ENCODE measurements at places on chromosomes 13 and 19. TPM values are rescaled to one million over a fixed set of nuclear protein-coding genes. Genes with fewer than 3 reads are reported as not detected.

- DNase-seq = no peak
These were observed 3.0 kb downstream of the TTYH1 start for GRCh38 chr19:54418030-54418929.

GRCh38 chr19:49567861-49568441 lies 12.4 kb downstream of the NOSIP start:
- DNase-seq = no peak

DNA sequence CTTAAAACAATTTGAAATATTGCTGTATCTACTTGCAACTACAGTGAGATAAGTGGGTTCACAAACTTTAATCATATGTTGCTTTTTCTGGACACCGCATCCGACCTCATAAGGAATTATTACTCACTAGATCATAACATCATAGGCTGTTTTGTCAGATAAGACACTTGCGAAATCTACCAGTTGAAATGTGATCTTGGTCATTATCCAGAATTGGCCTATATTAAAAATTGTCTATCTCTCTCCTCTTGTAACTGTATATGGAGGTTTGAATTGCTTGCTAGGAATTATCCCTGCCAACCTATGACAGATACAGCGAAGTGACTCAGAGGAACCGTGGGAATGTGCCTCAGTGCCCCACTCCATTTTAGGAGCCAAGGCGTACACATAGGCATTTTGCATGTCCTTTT lies 117.0 kb upstream of the POSTN start:
- no peak for DNase-seq

GRCh38 chr13:49271264-49271663 lies 23.5 kb downstream of the CDADC1 start:
- DNase-seq = no peak

The ZIC2 gene
- not detected for total RNA-seq

GRCh38 chr19:13410946-13411345 lies 95.3 kb downstream of the CACNA1A start:
- no peak for DNase-seq

The SERPINE3 gene
- total RNA-seq = 0.31 TPM

DNA sequence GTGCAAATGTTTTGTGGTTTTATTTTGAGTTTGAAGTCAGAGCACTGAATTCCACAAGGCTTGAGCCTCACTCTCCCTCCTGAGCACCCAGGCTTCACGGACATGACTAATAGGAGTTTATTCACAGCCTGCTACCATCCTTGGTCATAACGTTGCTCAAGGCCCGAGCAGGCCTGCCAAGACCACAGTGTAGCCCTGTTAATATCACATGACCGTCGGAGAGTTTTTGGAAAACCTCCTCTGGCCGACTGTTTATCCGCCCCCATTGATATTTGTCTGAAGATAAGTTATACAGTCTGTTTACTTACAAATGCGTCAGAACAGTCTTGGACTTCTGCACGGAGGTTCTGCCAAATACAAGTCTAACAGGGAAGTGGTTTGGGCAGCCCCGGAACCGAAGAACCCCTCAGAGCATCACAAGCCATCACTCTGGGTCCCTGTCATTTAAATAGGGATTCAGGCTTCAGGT lies 89.9 kb downstream of the COL4A2 start:
- peak; percentile 89 for DNase-seq

The TMC4 gene
- 2.9 TPM for total RNA-seq

The ZNF578 gene
- total RNA-seq = 4.9 TPM

DNA sequence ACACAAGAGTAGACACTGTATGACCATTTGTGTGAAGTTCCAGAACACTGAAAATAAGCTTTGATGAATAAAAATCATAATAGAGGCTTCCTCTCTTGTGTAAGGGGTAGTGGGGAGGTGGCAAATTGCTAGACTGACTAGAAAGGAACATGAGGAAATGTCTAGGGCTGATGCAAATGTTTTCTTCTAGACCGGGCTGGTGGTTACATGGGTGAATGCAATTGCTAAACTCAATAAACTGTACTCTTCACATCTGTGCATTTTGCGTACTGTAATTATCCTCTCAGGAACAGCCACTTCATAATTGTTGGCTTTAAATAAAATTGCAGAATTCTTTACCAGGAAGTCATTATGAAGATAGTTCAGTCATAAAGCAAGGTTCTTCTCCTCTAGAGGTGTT lies 5.2 kb upstream of the KBTBD7 start:
- no peak for DNase-seq

GRCh38 chr13:36819739-36820090 lies 693 bp downstream of the RFXAP start:
- no peak for DNase-seq

The C1QTNF9B gene
- 3.0 TPM for total RNA-seq

GRCh38 chr13:100196375-100196774 lies 107.5 kb downstream of the PCCA start:
- no peak for DNase-seq

The NANOS3 gene
- total RNA-seq = 1.4 TPM

DNA sequence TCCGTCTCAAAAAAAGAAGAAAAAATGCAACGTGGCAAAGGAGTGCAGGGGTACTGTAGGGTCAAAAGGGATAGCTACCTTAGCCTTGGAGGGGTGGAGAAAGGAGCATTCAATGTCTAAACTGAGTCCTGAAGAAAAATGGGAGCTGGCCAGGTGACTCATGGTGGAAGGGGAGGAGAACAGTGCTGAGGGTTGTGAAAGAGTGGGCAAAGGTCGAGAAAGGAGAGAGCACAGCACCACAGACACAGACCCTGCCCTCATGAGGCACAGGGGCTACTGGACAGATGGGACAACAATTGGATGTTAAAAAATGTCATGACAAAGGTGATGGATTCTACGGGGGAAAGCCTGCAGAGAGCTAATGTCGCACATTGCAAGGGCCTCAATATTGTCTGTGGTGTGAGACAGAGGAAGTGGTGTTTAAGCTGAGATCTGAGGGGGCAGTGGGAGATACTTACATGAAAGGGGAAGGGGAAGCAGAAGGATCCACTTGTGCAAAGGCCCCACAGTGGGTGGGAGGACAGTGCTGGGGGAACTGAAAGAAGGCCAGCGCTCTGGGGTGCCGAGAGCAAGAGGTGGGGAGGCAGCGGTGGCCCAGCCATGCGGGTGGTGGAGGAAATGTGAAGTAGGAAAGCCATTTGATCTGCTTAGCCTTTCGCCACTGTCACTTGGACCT lies 42.9 kb upstream of the URAD start:
- peak; percentile 61 for DNase-seq

The TRPM4 gene
- 32.5 TPM for total RNA-seq

DNA sequence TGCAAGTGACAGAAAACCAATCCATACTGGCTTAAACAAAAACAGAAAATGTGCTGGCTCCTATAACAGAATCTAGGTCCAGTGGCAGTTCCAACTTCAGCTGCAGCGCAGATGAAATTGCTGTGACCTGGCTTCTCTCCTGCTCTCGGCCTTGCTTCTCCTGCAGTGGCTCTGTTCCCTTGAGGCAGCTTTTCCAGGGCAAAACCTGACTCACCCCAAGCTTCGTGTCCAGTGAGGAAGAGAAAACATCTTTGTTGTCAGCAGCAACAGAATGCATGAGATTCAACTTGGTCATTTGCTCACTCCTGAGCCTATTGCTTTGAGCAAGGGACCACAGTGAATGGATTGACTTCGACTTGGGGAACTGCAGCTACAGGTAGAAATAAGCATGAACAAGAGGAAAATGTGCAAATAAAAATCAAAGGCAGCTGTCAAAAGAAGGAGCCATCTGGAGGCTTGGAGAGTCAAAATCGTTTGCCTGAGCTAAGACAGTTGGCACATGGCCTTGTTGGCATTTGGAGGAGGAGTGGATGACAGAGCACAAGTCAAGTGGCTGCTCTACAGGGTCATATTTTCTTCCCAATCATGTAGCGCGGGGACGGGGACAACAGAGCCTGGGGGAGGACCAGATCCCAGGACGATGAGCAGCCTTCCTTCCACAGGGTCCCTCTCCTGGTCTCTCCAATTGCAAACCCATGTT lies 523.4 kb downstream of the FGF9 start:
- no peak for DNase-seq

DNA sequence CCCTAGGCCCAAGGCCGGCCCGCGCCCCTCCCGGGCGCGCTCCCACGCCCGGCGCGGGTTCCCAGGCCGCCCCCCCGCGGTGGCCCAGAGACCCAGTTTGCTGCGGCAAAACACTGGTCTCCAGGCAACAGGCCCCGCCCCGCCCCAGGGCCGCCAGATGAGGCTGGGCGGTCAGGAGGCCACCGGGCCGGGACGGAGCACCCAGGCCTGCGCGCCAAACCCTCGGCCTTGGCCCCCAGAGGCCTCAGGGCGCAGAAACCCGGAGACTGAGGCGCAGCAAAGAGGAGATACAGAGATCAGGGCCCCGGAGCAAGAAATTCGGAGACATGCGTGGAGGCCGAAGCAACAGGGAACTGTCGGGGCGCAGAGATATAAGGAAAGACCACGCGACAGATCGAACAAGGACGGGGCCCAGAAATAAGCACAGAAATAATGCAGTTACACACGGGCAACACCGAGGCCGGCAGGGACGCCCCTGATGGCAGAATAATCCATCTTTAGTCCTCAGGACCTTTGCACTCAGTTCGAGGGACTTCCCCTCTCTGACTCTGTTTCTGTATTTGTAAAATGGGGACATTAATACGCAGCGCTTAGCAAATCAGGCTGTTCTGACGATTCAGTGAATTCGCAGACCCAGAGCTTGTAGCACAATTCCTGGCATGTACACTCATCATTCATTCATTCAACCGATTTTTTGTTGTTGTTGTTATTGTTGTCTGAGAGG lies 20.8 kb upstream of the ERCC1 start:
- DNase-seq = peak; percentile 97

The BRD4 gene
- total RNA-seq = 110 TPM

DNA sequence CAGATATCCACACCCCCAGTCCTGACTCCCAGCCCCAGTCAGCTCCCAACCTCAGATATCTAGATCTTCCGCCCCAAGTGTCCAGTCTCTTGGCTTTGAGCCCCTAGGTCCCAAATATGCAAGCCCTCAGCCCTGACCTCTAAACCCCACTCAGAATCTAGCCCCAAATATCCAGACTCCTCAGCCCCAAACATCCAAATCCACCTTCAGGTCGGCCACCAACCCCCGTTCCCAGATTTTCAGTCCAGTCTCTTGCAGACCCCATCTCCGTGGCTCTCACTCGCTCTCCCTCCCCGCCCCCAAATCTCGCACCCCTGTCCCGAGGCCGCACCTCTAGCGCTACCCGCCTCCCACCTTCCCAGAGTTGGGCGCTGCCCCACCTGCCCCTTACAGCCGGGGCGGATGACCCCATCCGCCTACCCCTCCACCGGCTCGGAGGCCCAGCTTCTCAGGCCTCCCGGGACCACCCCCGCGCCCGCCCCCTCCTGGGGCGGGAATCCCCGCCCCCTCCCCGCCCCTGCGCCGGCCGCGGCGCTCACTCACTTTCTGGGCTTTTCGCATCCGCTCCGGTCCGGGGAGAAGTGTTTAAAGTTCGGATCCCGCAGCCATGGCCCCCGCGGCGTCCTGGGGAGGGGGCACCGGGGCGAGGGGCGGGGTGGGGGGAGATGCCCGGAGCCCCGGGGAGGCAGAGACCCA lies 604 bp downstream of the ERFL start:
- no peak for DNase-seq

GRCh38 chr13:50153876-50154275 lies 138.6 kb downstream of the KCNRG start:
- DNase-seq = no peak

GRCh38 chr13:89746554-89746953 lies 1600.9 kb upstream of the MIR17HG start:
- DNase-seq = no peak

DNA sequence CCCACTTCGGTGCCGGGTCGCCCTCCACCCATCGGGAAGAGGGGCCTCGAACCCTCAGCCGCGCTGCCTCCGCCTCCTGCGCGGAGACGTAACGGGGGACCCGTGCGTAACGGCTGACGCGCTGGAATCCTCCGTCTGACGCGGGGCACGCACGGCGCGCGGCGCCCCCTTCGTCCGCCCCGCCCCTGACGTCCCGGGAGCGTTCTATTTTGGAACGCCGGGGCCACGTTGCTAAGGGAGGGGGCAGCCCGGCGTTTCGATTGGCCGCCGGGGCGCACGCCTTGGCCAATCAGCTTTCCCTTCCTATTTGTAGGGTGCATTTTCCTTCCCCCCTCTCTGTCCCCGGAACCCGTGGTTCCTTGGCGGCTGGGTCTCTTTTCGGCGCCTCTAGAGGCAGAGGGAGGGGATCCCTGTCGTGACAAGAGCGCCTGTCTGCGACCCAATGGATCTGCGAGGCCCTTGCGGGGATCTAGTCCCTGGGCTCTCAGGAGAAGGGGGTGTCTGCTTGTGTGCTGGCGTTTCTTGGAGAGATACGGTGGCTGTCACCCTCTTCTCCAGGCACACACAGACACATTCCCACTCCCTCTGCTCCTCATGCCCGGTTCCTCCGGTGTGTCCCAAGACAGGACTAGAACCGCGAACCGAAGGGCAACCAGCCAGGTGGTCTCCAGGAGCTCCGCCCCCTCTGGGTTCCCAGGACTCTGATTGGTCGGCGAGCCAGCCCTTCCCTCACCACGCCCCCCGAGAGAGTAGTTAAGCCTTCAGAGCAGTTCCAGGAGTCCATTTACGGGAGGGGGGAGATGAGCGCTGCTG lies 1.5 kb downstream of the FOSB start:
- peak; percentile 92 for DNase-seq

The ARID3A gene
- total RNA-seq = 13.6 TPM

DNA sequence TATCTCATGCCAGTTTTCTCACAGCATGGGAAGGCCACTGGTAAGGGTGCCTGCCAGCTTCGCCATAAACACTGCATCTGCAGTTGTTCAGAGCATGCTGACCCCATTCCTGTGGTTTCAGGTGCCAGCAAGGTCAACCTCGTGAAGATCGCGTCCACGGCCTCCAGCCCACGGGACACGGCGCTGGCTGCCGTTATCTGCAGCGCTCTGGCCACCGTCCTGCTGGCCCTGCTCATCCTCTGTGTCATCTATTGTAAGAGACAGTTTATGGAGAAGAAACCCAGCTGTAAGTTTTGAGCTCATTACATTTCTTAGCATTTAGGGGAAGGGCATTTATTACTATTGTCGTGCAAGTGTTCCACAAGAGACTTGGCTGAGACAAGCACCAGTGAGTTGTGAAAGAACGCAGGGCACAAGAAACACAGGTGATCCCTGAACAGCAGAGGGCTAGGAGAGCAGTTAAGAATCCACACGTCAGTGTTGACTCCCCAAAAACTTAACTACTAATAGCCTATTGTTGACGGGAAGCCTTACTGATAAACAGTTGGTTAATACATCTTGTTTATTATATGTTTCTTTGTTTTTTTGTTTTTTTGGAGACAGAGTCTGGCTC lies 88.8 kb downstream of the TNFRSF19 start:
- no peak for DNase-seq

DNA sequence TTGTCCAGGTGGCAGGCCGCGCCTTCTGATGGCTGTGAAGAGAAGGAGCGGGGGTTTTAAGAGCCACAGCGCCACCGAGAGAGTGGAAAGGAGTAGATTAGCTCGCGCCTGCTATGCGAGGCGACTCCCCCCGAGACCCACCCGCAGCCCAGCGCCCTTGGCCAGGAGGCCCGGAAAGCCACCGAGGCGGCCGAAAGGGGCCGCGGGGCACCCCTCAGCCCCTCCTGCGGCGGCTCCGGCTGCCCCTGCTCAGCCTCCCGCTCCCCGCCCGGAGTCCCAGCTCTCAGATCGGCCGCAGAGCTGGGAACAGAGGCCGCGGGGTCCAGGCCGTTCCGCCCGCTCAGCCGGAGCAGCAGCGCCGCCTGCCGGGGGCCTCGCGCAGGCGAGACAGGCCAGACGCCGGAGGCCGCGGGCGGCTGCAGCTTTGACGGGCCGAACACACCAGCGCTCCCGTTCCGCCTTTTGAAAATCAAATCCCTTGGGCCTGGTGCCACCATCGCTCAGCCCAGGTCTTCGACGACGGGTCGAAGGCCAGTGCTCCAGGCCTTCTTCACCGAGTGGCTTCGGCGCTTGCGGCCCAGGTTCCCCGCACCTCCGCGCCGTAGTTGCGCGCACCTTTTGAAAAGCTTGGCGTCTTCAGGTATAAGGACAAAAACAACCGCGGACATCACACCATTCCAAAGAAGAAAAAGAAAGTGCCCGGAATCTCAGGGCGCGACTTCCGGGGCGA lies 15.3 kb downstream of the CDX2 start:
- DNase-seq = peak; percentile 79

Data from sciatic nerve (tissue), 2 donors.